ENCODE measurements at places on chromosomes 7 and 10.

DNA sequence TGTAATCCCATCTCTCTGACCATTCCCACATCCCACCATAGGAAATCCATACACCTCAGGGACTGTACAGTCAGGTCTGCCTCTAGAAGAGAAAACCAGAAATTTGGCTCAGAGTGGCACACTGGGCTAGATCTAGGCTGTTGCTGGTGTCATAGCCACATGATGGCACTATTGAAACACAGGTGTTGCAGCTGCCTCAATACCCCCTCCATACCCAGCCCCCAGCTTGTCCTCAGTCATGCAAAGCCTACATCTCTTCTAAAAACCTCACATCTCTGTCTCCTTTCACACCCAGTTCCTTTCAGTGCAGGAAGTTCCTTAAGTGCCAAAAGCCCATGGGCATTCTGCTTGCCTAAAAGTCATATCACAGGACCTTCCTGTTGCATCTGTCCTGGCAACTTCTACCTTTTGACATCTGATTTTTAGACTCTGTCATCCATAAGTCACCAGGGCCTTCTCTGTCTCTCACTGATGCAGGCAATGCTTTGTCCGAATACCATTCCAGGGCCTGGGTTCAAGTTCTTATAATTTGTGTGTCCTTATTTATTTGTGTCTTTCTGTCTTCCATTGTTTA is 27.0 kb upstream of the HIBADH start:
- DNase-seq = no peak

- no peak for DNase-seq
Observed at GRCh38 chr7:41303709-41304108, 399.2 kb downstream of the INHBA start.

GRCh38 chr10:50618624-50619023 is 5.1 kb downstream of the SGMS1 start:
- no peak for DNase-seq

- DNase-seq = no peak
Observed at GRCh38 chr10:50557130-50557682, 66.5 kb downstream of the SGMS1 start.

DNA sequence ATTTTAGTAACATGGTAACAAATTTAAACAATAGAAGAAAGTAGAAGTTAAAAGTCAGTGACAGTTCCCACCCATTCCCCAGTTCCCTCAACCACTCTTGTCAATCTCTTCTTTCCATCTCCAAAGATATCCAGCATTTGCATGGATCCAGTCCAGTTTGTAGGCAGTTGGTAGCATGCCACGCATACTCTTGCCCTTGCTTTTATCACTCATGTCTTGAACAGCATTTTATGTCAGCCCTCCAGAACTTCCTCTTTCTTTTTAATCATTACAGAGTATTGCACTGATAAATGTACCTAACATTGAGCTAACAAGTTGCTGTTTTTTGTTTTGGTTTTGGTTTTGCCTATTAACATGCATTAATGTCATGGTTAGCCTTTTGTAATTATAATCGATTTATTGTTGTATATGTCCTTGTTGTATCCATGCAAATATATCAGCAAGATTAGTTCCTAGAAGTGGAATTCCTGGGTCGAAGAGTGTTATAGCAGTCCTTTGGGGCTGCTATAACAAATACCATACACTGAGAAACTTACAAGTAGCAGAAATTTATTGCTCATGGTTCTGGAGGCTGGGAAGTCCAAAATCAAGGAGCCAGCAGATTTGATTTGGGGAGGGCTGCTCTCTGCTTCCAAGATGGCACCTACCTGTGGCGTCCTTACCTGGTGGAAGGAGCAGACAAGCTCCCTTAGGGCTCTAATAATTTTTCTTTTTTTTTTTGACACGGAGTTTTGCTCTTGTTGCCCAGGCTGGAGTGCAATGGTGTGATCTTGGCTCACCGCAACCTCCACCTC is 25.7 kb downstream of the CHST3 start:
- DNase-seq = no peak

- DNase-seq = no peak
Observed at GRCh38 chr7:16026253-16027020, 340.0 kb upstream of the MEOX2 start.

- DNase-seq = no peak
Observed at GRCh38 chr10:12975906-12976305, 25.6 kb downstream of the CCDC3 start.

GRCh38 chr7:2115760-2116447 is 116.8 kb downstream of the MAD1L1 start:
- no peak for DNase-seq

GRCh38 chr10:114458955-114459354 is 54.7 kb upstream of the AFAP1L2 start:
- no peak for DNase-seq

GRCh38 chr7:116354171-116354545 is 143.8 kb downstream of the TES start:
- no peak for DNase-seq

DNA sequence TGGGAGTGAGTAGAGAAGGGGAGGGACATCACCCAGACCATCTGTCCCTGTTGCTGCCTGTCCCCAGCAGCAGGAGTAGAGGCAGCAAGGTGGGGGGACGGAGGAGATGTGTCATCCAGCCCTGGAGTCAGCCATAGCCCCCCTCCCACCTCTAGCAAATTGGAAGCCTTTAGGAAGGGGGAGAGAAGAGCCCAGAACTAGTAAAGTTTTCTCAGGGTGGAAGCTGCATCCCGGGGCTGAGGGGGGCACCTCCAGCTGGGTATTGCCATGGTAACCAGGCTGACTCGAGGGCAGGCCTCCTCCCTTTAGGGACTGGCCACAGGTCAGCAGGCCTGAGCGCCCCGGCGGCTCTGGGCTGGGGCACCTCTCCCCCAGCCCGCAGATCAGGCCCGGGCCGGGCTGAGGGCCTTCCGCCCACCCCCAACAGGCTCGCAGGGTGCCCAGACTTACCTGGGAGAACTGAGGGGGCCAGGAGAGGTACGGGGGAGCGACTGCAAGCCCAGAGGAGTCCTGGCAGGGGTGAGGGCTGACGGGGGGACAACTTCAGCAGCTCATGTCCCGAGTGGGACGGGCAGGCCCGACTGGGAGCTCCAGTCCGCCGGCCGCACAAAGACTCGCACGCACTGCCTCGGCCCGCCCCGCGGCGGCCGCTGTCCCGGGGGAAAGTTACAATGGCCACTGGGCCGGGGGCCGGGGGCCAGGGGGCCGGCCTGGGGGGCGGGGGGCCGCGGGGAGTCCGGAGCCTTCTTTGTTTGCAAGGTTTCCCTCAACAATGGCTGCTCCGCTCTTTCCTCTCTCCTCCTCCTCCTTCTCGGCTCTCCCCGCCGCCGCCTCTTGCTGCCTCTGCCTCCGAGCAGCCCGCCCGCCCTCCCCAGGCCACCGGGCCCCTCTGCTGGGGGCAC is 6.0 kb downstream of the LDB1 start:
- no peak for DNase-seq

DNA sequence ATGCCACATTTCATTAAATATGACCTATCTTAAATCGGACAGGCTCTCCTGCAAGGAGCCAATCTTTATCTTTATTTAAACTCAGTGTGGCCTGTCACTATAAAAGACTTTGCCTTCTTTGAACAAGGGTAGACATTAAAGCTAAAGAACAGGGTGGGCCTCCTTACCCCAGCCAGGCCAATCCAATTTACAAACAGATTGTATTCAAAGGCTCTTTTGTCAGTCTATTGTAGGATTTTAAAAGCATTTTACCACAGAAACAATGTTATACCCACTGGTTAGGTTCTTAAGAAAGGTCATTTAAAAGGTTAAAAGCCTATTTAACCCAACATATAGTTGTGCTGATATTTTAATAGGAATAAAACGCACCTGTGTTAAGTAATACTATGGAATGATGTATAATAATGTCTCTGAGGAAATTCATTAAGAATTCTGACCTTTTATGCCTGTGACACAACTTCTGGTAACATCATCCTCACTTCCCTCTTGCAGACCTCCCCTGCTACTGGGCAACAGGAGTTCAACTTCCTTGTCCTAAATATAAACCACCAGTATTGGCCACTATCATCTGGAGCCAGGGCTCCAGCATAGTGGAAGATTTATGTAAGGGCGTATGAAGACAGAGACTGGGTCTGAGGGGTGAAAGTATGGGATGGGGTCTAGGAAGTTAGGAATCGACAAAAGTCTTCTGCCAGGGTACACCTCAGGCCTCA is 32.5 kb downstream of the MTERF1 start:
- DNase-seq = no peak

DNA sequence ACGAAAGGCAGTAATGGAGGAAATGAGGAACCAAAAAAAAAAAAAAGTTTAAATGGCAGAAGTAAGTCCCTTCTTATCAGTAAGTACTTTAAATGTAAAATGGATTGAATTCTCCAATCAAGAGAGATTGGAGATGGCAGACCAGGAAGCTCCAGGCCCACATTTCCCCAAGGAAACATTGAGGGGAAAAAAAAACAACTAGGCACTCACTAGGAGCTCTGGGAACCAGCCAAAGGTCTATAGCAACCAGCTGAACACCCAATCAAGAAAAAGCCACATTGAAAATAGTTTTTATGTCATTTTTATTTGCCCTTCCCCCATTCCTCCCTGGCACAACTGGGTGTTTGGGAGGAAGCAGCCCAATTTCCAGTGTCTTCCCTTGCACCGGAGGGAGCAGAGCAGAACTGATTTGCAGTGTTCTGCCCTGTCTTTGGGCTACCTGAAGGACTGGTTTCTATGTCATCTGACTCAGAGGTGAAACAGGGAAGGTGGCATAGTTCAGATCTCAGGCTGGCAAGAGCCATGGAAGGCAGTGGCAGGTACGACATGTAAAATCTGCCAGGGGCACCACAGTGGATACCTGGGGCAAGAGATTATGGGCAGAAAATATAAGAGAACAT is 121.9 kb downstream of the SMURF1 start:
- DNase-seq = no peak
